ENCODE measurements at places on chromosomes 7 and 10.

DNA sequence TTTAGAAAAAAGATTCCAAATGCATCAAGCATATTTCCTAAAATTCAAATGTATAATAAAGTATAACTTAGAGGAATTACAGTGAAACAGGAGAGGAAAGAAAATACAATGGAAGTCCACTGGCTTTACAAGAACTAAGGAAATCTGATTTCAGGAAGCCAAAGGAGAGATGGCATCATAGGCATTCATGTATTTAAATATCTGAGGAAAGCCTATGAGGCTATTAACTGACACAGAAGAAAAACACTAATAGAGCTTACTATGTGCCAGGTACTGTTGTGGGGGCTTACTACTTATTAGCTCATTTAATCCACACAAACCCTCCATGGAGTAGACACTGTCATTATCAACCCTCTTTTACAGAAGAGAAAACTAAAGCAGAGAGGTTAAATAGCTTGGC is 92.2 kb downstream of the SRPK2 start:
- DNase-seq, result no peak

DNA sequence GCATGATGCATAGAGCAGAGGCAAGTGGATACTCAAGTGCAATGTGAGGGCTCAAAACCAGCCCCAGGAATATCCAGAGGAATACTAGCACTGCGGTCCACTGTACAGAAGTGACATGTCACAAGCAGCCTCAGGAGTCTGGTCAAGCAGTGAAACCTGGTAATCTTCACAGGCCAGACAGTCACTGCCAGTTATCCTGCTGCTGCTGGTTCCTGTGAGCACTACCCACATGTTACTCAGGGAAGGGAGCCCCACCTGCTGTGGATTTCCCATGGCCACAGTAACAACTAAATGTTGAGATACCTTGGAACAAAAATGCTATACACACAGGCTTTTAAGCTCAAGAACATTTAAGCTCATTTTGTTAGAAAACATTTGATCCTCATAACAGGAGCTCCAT is 103.0 kb downstream of the RNF133 start:
- no peak for DNase-seq

DNA sequence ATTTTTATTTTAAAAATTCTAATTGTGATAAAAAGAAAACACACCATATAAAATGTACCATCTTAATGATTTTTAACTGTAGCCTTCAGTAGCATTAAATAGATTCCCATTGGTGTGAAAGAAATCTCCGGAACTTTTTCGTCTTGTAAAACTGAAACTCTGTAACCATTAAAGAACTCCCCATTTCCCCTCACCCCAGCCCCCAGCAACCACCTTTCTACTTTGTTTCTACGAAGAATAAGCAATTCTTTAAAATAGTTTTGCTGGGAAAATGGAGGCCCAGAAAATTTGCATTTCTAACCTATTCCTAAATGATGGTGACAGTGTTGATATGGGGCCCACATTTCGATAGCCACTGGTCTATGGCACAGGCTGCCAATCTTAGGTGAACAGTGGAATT is 305.4 kb upstream of the PFKP start:
- DNase-seq, result no peak

DNA sequence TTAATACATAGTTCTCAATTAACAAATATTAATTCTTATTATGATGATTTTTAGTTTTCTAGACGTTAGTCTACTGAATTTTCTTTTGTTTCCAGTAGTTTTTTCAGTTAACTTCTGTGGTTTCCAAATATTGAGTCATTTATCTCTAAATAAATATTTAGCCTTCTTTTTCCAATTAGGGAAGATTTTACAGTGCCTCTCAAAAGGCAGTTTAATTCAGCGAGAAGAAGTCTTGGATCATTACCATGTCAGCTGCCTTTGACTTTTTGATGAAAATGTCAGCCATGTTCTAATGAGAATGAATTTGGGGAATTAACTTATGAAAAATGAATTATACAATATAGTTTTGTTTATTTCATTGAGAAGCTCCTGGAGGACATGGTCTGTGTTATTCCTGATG is 90.0 kb downstream of the CDK14 start:
- no peak for DNase-seq

GRCh38 chr7:158616050-158616449 is 28.4 kb upstream of the PTPRN2 start:
- no peak for DNase-seq

DNA sequence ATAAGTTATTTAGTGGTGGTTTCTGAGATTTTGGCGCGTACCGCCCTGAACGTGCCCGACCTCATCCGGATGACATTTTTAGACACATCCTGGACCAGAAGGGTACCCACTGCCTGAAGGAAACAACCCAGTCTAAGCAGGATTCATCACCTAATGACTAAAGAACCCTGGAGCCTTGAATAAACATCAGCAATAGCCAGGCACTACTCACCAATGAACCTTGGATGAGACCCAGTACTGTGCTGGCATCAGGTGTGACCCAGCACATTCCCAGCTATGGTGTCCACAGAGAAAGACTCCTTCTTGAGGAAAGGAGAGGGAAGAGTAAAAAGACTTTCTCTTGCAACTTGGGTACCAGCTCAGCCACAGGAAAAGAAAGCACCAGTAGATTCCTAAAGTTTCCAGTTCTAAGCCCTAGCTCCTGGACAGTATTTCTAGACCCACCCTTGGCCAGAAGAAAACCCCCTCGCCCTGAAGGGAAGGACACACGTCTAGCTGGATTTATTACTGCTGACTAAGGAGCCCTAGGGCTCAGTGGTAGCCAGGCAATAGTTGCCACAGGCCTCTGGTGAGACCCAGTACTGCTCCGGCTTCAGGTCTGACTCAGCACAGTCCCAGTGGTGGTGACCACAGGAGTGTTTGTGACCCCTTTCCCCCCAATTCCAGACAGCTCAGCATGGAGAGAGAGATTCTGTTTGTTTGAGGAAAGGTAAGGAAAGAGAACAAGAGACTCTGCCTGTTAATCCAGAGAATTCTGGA is 32.5 kb downstream of the ZNF277 start:
- no peak for DNase-seq

GRCh38 chr10:101995451-101996063 is 60.4 kb downstream of the ARMH3 start:
- no peak for DNase-seq

DNA sequence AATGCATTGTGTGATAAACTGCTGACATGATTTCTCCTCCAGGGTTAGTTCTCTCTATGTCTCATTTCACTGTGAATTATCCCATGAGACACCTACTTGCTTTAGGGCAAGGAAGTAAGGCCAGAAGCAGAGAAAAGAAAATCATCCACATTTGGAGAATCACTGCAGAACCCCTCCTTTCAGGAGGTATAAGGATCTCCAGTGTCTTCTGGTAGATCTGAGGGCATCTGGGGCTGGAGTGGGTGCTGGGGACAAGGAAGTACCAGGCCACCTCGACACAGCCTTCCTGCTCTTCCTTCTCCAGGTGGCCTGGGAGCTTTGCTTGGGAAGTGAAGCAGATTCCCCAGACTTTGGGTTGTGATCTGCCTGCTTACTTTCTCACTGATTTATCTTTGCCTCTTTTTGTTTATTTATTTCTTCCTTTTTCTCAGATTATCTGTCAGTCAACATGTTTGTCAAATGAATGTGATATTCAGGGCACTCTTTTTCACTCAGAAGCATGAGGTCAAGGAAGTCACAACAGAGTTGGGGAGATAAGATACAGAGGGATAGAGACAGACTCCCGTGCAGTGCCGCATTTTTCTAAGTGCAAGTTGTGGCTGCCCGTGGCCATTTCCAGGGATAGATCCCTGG is 12.4 kb upstream of the CAMK2G start:
- DNase-seq, result no peak

DNA sequence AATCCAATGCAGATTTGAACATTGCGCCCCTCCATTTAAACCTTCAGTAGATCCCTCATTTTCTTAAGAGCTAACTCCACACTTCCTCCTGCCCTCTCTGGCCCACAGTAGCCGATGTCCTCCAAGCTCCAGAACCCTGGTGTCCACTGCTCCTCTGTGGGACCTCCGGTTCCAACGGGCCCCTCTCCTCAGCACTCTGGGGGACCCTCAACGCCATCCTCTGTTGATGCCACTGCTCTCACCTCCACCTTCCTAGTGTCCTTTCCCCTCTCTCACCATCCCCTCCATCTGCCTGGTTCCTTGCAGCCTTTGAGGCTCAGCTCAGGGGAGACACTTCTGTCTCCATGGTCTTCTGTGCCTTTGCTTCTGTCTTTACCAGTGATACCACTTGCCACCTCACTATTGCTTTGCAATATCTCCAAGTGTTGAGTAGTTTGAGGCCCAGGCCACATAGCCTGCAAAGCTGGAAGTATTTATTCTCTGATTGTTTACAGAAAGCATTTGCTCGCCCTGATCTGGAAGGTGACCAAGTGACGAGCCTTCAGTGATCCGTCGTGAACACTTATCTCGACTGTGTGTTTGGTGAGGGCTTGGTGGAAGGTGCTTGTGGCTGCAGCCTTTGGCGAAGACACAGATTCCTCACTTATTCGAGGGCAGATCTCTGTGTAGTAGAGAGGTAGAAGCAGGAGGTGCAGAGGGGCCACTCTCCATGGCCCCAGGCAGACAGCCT is 104.8 kb upstream of the SHH start:
- DNase-seq, result no peak

DNA sequence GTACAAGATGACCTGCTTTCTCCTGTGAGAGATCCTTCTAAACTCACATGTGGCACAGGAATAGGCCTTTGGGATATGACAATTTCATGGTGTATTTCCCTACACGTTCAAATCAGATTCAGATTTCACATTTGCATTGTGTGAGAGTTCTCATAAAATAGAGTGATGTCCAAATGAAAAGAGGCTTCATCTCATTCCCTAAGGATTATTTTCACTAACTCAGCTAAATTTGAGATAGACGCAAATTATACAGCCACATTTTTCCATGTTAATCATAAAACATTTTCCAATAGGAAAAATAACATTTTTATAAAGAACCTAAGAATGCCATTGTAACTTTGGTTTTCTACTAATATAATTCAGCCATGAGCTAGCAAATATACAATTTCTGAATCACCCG is 35.5 kb upstream of the PARD3 start:
- no peak for DNase-seq

- DNase-seq, result no peak
Observed at GRCh38 chr7:66739953-66740301, 606 bp upstream of the RABGEF1 start.

DNA sequence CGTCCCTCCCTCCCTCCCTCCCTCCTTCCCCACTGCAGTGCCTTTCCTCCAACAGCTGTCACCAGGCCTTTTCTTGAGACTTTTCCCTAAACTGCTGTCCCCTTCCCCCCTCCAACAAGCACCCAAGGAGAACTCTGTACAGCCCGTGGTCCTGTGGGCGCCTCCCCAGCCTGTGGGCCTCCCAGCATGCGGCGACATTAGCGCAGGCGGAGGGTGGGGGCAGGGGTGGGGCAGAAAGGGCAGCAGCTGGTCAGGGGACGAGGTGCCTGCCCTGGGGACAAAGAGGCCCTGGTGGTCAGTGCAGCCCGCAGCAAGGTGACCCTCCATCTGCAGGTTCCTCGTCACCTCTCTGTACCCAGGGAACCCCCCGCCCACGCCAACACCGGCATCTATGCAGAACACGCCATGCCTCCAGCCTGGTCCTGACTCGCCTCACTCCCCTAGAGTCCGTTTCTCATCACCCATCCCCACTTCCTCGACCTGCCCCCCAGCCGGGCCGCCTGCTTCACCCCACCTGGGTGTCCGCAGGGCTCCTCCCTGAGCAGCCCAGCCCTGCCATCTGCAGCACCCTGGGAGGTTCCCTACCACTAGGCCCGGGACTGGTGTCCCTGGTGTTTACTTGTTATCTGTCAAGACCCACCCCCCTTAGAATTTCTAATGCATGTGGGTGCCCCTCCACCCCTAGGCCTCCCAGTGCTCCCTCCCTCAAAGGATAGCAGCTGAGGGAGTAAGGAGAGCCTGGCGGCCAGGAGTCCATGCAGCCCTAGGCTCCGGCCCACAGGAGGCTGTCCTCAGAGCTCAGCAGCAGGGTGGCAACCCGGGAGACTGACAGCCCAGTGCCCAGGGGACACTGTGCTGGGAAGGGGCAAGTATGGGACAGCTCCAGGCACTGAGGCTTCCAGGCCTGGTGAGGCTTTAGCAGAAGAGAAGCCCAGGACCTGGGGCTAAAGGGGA is 147.8 kb downstream of the ARHGAP22 start:
- no peak for DNase-seq

DNA sequence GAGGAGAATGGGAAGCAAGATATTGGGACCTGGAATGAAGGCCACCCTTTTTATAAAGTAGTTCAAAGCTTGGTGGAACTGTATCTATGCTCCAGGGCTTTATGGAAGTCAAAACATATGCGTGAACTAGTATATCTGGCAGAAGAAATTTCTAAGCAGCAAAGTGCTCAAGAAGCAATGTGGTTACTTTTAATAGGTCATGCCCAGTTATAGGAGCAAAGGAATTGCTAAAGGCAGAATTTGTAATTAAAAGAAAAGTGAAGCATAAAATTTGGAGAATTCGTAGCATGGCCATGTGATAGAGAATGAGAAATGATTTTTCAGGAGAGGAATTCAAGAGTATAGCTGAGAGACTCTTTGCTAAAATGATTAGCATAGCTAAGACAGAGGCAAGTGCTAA is 1110.4 kb downstream of the XPNPEP1 start:
- no peak for DNase-seq

- no peak for DNase-seq
Observed at GRCh38 chr10:128763588-128763987, 637.4 kb upstream of the MKI67 start.

GRCh38 chr7:153030976-153031375 is 271.4 kb downstream of the ACTR3B start:
- no peak for DNase-seq

GRCh38 chr10:60444494-60445064 is 54.9 kb upstream of the ANK3 start:
- DNase-seq, result no peak

GRCh38 chr7:55770778-55771177 is 91.8 kb downstream of the SEPTIN14 start:
- DNase-seq, result no peak

DNA sequence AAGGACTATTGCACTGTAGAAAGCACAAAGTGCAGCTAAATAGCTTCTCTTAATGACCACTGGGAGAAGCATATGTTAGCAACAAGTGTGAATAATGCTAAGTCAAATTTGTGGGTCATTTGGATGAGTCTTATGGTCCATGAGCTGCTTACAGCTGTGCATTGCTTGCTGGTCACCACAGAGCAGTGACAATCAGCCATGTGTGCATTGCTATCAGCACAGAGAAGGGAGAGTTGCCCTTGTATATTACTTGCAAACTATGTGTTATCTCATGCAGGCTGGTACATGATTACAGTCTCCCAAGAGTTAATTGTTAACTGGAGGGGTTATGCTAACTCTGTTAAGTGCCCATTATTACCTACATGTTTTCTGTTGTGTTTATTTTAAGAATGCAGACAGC is 25.7 kb downstream of the MRPS33 start:
- no peak for DNase-seq

- no peak for DNase-seq
Observed at GRCh38 chr10:101114646-101115045, 16.5 kb upstream of the TLX1 start.

GRCh38 chr7:122546496-122546895 is 152.4 kb downstream of the RNF133 start:
- DNase-seq, result no peak

GRCh38 chr10:125037145-125037877 is 95.4 kb downstream of the ZRANB1 start:
- no peak for DNase-seq

- DNase-seq, result no peak
Observed at GRCh38 chr10:54880996-54881395, 80.0 kb upstream of the PCDH15 start.
